ENCODE measurements at places on chromosomes 16 and 17. TPM values are rescaled to one million over a fixed set of nuclear protein-coding genes. Genes with fewer than 3 reads are reported as not detected.

DNA sequence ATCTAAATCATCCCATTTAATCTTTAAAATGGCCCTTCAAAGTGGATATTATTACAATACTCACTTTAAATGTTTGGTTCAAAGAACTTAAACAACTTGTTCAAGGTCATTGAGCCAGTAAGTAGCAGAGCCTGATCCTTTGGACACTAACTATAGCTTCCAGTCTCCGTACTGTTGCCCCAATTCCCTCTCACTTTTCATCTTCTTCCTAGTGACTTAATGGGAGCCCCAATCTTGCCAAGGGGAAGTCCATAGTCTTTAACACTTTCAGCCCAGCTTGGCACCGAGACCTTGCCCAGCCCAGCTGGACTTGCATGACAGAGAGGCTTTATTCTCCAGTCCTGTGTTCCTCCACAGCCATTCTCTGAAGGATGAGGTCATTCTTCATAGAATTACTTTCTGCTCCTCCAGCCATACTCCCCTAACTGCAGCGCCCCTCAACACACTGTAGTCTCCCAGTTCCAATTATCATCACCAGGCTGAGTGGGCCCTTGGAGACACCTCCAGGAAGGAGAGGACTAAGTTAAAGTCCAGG is 49.2 kb upstream of the NLK start:
- H3K27ac ChIP-seq: no peak overlapping the region
- no peaks in the 10 kb centered on the region for H3K36me3 ChIP-seq
- H3K27me3 ChIP-seq: no peaks in the 10 kb centered on the region
- no peaks in the 10 kb centered on the region for H3K4me1 ChIP-seq

GRCh38 chr17:41464173-41464572 is 3.0 kb downstream of the KRT32 start:
- H3K27me3 ChIP-seq: no peaks in the 10 kb centered on the region
- no peaks in the 10 kb centered on the region for H3K4me1 ChIP-seq
- no peak for DNase-seq

GRCh38 chr16:3948378-3948995 is 68.0 kb upstream of the CREBBP start:
- H3K27me3 ChIP-seq: no peaks in the 10 kb centered on the region
- no peaks in the 10 kb centered on the region for H3K4me1 ChIP-seq
- no peak for DNase-seq
- no peak overlapping the region for H3K27ac ChIP-seq

- H3K27me3 ChIP-seq: no peaks in the 10 kb centered on the region
- no peaks in the 10 kb centered on the region for H3K36me3 ChIP-seq
- no peak overlapping the region for H3K4me3 ChIP-seq
- no peak for DNase-seq
Measured at GRCh38 chr16:84583995-84584394, 33.9 kb downstream of the COTL1 start.

- H3K27me3 ChIP-seq: no peaks in the 10 kb centered on the region
- no peak overlapping the region for H3K27ac ChIP-seq
- no peaks in the 10 kb centered on the region for H3K36me3 ChIP-seq
- no peaks in the 10 kb centered on the region for H3K4me1 ChIP-seq
- DNase-seq: no peak
- H3K4me3 ChIP-seq: no peak overlapping the region
Measured at GRCh38 chr16:65377195-65377594, 255.3 kb upstream of the CDH11 start.

DNA sequence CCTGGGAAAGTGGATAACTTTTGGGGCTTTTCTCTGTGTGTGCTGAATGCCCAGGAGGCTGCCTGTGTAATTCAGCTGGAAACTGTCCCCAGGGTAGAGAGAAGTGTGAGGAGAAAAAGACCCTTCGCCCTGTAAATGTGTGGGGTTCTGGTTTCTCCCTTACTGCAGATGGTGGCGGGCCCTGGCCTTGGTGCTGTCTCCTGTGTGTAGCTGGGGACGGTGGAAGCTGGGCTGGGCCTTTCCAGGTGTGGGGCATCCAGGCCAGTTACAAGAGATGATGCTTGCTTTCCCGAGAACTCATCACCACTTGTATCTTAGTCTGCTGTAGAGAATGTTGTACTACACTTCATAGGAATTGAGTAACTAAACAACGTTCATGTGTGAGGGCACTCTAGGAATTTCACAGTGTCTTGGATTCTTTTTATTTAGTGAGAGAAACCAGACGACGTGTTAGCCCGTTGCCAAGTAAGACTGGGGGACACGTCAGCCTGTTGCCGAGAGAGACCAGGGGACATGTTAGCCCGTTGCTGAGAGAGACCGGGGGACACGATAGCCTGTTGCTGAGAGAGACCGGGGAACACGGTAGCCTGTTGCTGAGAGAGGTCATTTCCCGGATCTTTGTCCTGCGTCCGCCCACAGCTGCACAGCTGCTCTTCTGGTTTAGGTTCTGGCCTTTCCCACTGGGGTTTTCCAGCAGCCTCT is 43.1 kb downstream of the TBCD start:
- no peaks in the 10 kb centered on the region for H3K36me3 ChIP-seq
- peaks cover 17% of the 10 kb centered on the region for H3K4me1 ChIP-seq
- H3K4me3 ChIP-seq: no peak overlapping the region
- H3K27me3 ChIP-seq: no peaks in the 10 kb centered on the region
- peak overlapping the region; percentile 74 for H3K27ac ChIP-seq

- H3K27ac ChIP-seq: no peak overlapping the region
- no peaks in the 10 kb centered on the region for H3K27me3 ChIP-seq
- no peak overlapping the region for H3K4me3 ChIP-seq
- DNase-seq: no peak
- H3K36me3 ChIP-seq: no peaks in the 10 kb centered on the region
Measured at GRCh38 chr17:80123791-80124190, 22.4 kb downstream of the GAA start.

DNA sequence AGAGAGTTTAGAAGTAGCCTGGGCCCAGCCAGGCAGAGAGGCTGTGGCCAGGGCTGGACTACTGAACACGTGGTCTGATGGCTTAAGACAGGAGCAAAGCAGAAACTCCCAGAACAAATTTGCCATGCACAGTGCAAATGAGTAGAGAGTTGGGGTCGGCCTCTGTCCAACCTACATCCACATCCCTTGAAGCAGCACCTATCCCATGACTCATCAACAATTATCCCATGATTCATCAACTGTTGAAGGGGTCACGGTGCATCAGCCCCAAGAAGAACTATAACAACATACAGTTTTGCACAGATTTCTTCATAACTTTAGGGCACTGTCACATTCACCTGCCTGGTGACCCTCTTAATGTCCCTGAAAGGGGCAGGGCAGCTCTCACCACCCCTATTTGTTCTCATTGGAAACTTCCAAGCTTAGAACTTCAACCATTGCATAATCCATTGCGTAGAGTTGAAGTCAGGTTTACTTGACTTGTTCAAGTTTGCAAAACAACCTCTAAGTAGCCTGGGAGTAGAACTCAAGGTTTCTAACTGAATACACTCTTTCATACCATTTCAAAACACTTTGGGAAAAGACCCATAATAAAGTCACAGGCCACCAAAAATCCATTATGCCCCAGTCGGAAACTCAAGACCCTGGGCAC is 235.2 kb upstream of the CDH5 start:
- DNase-seq: no peak
- H3K4me3 ChIP-seq: no peak overlapping the region
- H3K27me3 ChIP-seq: no peaks in the 10 kb centered on the region
- H3K4me1 ChIP-seq: no peaks in the 10 kb centered on the region

DNA sequence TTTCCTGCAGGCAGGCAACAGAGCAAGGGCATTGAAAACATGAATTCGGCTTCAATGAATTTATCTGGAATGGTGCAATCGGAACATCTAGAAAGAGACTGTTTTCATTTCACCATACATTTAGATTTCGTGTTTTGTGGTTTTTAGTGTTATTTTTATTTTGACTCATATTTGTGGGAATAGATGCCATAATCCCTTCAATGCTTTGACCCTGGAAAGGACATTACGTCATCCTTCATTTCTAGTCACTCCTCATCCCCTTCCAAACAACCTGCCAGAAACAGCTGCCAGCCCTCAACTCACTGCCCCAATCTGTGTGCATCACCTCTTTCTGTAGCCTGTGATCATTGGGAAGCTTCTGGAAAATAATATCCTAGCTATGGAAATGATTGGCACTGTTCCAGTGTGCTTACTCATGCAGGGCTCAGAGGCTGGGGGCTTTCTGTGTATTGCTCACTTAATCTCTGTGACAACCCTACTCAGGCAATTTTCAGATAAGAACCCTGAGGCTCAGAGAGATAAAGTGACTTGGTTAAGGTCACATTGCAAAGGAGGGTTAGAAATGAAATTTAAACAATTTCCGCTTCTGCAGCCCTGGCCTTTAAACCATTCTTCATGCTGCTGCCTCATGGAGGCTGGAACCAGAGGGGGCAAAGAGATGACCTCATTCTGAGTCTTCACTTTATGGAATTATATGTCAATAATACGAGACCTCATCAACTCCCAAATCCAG is 9.5 kb upstream of the KSR1 start:
- H3K4me1 ChIP-seq: no peaks in the 10 kb centered on the region
- H3K27ac ChIP-seq: no peak overlapping the region
- no peak overlapping the region for H3K4me3 ChIP-seq
- no peaks in the 10 kb centered on the region for H3K36me3 ChIP-seq
- no peaks in the 10 kb centered on the region for H3K27me3 ChIP-seq

DNA sequence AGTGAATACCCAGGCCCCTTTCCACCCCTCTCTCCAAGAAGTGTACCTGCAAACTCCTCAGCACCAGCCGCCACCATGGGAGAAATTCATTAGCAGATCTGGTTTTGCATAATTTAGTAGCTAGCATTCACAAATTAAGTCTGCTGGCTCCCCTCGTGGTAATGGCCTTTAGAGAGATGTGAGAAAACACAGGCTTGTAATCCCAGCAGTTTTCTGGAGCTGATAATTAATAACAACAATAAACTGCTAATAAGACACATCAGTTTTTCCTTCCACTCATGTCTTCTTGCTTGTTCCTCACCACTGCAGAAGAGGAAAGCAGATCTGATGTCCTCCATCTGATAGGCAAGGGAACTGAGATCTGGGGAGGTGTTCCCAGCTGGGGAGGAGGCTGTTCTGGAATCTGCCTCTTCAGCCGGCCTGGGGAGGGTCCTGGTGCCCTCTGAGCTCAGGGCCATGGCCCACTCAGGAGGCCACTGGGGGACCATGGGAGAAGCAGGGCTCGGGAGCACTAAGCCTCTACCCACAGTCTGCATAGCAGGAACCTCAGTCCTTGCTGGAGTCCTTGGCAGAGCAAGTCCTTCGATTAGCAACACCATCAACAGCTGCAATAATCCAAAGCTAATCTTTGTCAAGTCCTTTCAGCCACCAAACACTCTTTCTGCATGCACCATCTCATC is 74.2 kb upstream of the DNAJA2 start:
- no peak overlapping the region for H3K27ac ChIP-seq
- H3K4me3 ChIP-seq: no peak overlapping the region
- H3K4me1 ChIP-seq: no peaks in the 10 kb centered on the region
- no peak for DNase-seq

DNA sequence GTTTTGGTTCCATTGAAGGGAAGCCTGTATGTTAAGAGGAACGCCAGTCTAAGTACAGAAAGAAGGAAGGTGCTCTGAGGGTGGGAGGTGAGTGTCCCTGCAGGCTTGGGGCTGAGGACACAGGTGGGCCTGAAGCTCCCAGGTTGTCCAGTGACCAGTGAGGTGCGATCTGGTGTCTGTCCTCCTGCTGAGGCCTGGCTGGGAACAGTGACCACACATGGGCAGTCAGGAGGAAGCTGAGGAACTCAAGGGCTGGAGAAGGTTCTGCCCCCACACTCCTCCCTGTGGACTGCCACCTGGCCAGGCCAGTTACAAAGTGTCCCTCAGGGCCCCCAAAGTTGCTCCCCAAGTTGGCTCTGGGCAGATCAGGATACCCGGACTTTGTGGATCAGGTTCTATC is 102.1 kb downstream of the N4BP1 start:
- H3K4me3 ChIP-seq: no peak overlapping the region
- no peak for DNase-seq
- no peak overlapping the region for H3K27ac ChIP-seq
- no peaks in the 10 kb centered on the region for H3K27me3 ChIP-seq
- no peaks in the 10 kb centered on the region for H3K4me1 ChIP-seq
- no peaks in the 10 kb centered on the region for H3K36me3 ChIP-seq

DNA sequence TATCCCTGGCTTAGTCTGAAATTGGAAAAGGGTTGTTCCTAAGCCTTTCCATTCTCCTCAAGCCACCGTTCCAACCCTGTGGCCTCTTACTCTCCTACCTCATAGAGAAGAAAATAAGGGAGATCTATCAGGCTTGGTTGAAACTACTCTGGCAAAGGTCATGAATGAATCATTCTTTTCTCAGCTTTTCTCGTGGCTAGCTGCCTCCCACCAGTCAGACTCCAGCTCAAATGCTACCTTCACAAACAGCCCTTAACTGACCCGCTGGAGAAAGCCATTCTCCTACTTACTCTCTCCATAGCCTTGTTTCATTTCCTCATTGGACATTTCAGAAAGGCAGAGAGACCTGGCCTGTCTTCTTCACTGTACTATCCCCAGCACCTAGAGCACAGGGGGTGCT is 8.9 kb downstream of the MYH10 start:
- no peaks in the 10 kb centered on the region for H3K4me1 ChIP-seq
- no peaks in the 10 kb centered on the region for H3K36me3 ChIP-seq
- no peaks in the 10 kb centered on the region for H3K27me3 ChIP-seq
- H3K4me3 ChIP-seq: no peak overlapping the region

GRCh38 chr16:69889295-69889964 is 61.7 kb upstream of the CLEC18A start:
- H3K4me3 ChIP-seq: no peak overlapping the region
- no peaks in the 10 kb centered on the region for H3K27me3 ChIP-seq
- no peaks in the 10 kb centered on the region for H3K4me1 ChIP-seq
- peak overlapping the region; percentile 77 for H3K27ac ChIP-seq

GRCh38 chr16:7025616-7026190 is 306.9 kb upstream of the RBFOX1 start:
- DNase-seq: peak; percentile 14
- H3K27me3 ChIP-seq: no peaks in the 10 kb centered on the region
- H3K4me3 ChIP-seq: no peak overlapping the region
- no peaks in the 10 kb centered on the region for H3K4me1 ChIP-seq

- no peak overlapping the region for H3K4me3 ChIP-seq
- H3K27ac ChIP-seq: no peak overlapping the region
- DNase-seq: no peak
- no peaks in the 10 kb centered on the region for H3K27me3 ChIP-seq
Measured at GRCh38 chr16:48478393-48478792, 93.2 kb upstream of the SIAH1 start.

DNA sequence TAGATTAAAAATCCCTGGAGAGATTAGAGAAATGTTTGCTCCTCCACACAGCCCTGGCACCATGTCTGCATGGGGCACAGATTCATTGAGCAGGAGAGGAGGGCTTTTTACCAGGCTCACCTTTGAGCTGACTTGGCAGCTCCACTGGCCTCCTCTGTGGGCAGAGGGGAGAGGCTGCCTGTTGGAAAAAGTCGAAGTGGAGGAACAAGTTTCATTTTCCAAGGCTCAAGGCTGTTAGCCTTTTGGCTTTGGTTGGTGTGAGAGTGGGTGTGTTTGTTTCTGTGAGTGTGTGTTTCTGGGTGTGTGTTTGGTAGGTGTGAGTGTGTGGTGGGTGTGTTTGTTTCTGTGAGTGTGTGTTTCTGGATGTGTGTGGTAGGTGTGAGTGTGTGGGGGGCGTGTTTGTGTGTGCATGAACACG is 5.6 kb downstream of the TMEM238L start:
- H3K27ac ChIP-seq: no peak overlapping the region
- H3K4me3 ChIP-seq: no peak overlapping the region
- no peaks in the 10 kb centered on the region for H3K4me1 ChIP-seq
- H3K27me3 ChIP-seq: no peaks in the 10 kb centered on the region
- no peak for DNase-seq

EVI2B gene
- total RNA-seq: 0.76 TPM

SSTR5 gene
- total RNA-seq: not detected

AXIN2 gene
- 8.2 TPM for total RNA-seq

ABCA6 gene
- 41.5 TPM for total RNA-seq

TMEM98 gene
- 176 TPM for total RNA-seq

HOXB6 gene
- total RNA-seq: 0.88 TPM

EPN3 gene
- total RNA-seq: 41.1 TPM

C16orf86 gene
- 5.3 TPM for total RNA-seq
